ENCODE measurements at places on chromosomes 5 and 9.

- DNase-seq = no peak
These were observed 55.7 kb upstream of the IRX4 start for GRCh38 chr5:1938310-1939000.

- DNase-seq = peak; percentile 79
These were observed 701 bp downstream of the PARP8 start for GRCh38 chr5:50667023-50667652.

DNA sequence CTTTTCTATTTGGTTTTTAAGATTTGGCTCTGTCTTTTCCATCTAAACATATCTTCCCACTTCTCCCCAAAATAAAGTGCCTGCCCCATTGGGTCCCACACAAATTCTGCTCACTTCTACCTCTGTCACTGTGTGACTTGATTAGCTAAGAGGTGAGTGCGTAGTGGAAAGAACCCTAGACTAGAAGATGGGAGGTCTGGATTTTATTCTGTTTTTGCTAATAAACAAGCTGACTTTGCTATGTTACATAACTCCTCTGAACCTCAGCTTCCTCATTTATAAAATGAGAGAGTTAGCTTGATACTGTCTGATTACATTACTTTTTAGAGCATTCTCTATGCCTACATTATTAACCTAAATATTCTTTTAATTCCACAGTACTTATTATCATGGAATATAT, 51.3 kb upstream of the PTGER4 start:
- peak; percentile 72 for DNase-seq

DNA sequence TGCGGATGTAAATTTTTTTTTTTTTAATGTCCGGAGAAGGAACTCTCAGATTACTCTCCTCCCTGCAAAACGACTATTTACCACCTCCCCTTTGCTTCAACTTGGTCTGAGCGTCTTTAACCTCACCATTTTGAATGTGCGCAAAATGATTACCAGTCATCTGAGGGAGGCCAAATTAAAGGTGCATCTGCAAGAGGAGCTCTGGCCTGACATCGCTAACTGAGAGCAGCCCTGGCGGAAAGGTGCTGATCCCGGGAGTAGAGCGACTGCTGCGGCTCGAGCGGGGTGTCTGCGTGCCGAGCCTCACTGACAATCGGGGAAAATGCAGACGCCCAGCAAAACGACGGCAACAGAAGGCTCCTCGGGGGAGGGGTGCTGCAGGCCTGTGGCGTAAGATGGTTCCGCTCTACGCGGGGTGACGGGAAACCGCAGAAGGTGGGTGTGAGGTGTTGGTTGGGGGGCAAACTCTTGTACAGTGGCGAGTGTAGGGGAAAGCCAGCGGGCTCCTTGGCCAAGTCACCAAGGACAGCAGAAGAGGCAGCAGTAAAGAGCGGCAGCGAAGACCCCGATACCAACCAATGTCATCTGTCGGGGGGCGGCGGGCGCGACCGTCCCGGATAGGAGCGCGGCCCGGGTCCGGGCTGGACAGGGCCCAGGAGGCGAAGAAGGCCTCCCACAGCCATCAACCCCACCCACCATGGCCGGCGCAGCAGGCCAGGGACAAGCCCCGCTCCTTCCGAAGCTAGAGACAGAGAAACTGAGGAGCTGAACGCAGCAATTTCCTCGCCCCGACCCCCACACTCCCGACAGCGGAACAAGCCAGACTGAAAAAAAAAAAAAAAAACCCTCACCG, 557 bp downstream of the PJA2 start:
- peak; percentile 73 for DNase-seq

DNA sequence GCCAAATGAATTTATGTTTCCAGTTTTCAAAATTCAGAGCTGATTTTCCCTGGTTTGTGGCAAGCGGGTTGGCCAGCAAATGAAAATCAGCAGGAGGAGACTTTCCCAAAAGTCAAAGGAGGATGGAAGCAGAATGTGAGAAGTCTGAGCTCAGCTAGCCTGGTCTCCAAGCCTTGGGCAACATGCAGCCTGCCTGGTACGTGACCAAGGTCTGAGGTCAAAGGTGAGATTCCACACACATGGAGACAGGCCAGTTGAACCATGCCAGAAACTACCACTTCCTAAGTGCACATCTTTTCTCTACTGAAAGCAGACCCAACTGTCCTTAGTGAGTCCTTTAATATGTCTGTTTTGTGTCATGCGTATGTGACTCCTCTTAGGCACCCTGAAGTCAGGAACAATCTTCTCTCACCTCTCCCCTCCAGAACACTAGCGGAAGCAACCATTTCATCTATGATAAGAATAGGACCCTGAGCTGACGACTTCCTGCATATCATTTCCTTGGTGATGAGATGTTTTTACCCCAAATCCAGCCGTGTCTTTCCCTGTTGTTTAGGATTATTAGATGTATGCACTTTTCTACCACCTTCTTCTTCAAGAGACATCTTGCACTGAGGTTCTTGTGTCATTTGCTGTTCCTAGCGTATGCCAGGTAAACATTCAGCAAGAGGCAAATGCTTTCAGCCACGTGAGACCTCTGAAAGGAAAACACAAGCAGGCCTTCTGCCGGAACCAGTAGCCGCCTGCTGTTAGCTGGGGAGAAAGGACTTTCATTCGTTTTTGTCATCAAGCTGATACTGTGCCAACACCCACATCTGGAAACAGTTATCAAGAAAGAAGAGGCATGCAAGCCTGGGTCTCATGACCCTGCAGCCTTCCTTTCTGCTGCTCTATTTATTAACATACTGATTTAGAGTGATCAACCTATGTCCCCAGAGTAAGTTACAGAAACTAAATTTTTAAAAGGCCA, 9.7 kb upstream of the TGFBI start:
- no peak for DNase-seq

DNA sequence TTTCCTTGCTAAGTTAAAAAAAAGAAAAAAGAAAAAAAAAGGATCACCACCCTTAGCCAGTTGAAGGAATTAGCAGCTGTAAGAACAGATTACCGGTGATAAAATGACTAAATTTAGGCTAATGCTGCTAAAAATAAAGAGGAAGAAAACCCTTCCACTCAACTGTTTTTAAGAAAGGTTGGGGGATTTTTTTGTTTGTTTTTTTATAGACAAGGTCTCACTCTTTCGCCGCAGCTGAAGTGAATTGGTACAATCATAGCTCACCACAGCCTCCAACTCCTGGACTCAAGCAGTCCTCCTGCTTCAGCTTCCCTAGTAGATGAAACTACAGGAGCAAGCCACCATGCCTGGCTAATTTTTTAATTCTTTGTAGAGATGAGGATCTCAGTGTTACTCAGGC, 101.7 kb downstream of the SNCAIP start:
- DNase-seq = no peak

DNA sequence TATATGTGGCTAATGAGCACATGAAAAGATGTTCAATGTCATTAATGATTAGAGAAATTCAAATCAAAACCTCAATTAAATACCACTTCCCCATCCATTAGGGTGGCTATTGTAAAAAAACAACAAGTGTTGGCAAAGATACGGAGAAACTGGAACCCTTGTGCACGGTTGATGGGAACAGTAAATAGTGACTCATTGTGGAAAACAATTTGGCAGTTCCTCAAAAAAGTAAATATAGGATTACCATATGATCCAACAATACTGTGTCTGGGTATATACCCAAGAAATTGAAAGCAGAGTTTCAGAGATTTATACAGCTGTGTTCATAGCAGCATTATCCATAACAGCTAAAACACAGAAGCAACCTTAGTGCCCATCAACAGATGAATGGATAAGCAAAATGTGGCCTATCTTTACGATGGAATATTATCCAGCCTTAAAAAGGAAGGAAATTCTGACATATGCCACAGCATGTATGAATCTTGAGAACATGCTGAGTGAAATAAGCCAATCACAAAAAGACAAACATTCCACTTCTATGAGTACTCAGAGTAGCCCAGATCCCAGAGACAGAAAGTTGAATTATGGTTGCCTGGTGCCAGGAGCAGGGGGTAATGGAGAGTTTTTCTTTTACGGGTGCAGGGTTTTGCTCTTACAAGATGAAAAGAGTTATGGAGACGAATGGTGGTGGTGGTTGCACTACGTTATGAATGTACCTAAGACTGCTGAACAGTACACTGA, 41.4 kb upstream of the LRRC14B start:
- peak; percentile 29 for DNase-seq

DNA sequence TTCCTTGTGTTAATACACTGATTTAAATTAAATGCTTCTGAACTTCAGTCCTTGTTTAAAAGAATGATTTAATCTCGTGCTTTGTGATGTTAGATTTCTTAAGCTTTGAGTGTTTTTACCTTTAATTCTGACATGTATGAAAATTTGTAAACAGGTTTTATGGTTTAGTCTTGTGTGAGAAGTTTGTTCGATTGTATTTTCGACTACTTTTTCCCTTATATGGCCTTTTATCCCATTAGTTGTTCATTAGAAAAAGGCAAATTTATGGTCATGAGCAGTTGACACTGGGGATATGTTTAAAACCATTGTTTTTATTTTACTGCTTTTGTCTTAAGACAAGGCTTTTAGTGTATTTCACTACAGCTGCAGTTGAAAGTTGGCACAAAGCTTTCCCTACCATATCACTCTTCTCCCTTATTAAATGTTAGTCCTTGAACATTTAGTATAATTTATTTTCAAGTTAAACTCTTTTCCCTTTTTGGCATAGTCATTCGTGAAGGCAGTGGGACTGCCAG, 3.3 kb downstream of the UBE2R2 start:
- DNase-seq = no peak

DNA sequence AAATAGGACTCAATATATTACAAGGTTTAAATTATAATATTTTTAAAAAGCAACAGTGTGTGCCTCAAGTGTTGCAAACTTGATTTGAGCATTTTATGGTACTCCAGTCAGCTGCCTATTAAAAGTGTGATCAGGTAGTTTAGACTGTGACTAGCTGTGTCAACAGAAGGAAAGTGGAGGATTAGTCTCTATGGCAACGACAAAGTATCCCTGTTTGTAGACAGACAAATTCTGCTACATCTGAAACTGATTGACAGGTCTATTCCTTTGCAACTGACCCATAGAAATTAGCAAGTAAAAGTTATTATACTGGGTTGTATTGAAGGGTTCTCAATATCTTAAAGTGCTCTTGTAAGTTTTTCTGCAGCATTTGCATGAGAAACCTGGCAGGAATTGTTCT, 249.8 kb upstream of the ARRDC3 start:
- no peak for DNase-seq

DNA sequence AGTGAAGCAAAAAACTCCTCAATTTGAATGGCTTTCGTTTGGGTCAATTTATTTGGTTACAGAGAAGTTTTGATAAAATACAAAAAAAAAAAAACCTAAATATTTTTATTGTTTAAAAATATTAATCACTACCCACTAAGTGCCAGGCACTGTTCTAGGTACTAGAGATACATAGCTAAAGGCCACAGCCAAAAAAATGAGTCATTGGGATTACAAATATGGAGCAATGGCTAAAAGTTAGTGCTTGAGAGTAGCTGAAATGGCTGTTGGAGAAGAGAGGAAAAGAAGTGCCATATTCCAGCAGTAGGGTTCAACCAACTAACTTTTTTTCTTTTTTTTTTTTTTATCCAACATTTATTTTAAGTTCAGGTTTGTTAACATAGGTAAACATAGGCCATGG, 130.1 kb upstream of the PTGER4 start:
- peak; percentile 51 for DNase-seq

- no peak for DNase-seq
These were observed 54.9 kb upstream of the ZNF169 start for GRCh38 chr9:94204174-94204573.

DNA sequence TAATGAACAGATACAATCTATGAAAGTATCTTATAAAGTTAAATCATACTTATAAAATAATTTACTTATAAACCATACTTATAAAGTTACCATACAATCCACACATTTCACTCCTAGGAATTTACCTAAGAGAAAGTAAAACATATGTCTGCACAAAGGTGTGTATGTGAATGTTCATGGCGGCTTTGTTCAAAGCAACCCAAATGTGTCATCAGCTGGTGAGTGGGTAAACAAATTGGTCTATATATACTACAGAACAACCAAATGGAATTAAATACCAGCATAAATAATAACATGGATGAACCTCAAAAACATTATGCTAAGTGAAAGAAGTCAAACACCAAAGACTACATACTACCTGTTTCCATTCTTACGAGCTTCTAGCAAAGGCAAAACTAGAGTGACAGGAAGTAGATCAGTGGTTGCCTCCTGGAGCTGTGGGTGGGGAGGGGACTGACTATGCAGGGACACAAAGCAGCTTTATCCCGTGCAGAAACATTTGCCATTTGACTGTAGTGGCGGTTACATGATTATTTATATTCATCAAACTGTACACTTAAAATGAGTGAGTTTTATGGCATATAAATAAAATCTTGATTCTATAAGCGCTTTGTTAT, 10.6 kb downstream of the TRAF1 start:
- DNase-seq = peak; percentile 70

GRCh38 chr5:106019261-106019660, 1651.5 kb downstream of the EFNA5 start:
- no peak for DNase-seq

GRCh38 chr5:176899296-176899891, at the start of gene HK3:
Gene HK3 (minus strand): TSS chr5:176899346. CDS start chr5:176896159, 3,187 bp downstream.
- peak; percentile 81 for DNase-seq

- DNase-seq = no peak
These were observed 175.1 kb downstream of the CD180 start for GRCh38 chr5:67021521-67021920.

DNA sequence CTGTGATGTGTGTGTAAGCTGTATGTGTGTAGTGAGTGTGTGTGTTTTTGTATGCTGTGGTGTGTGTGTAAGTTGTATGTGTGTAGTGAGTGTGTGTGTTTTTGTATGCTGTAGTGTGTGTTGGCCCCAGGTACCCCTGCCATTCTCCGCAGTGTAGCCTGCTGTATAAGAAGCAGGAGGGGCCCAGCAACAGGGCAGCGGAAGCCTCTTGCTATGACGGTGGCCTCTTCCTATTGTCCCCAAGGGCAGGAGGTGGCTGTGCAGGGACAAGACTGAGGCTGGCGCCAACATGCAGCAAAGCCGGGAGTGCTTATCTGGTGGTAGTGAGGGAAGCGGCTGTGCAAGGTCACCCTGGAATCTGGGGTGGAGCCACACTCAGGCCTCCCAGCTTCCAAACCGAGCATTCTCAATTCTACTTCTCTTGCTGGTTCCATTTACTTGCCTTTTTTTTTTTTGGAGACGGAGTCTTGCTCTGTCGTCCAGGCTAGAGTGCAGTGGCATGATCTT, 5.1 kb downstream of the SPAAR start:
- DNase-seq = no peak

GRCh38 chr5:172530406-172530805, 76.1 kb upstream of the SH3PXD2B start:
- DNase-seq = no peak

DNA sequence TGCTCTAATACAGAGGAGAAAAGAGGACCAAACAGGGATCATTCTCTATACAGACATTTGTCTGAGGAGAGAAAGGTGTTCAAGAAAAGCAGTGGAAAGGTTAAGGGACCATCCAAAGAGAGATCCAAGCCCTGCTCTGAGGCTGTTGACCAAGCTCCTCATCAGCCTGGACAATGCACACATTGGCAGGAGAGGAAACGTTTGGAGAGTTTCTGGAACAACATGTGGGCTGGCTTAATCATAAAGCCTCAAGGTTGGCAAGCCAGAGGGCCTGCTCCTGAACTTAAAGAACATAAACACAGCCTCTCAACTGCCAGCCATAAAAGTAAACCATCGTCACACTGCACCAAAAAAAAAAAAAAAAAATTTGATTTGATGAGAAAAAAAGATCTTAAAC, 184.4 kb upstream of the SLC12A2 start:
- no peak for DNase-seq

All from suppressor macrophage treated with lipopolysaccharide for 1 hour (primary cell).